Adipose tissue (tissue), 3 donors: ENCODE measurements at places on chromosomes 13 and 19. TPM values are rescaled to one million over a fixed set of nuclear protein-coding genes. Genes with fewer than 3 reads are reported as not detected.

SYNE4 gene
- polyA plus RNA-seq, result 0.22 TPM

ZNF541 gene
- 0.45 TPM for polyA plus RNA-seq

LILRB5 gene
- polyA plus RNA-seq, result 13.5 TPM

PABPC3 gene
- 0.12 TPM for polyA plus RNA-seq

NKG7 gene
- polyA plus RNA-seq, result 10.3 TPM

ADGRE3 gene
- polyA plus RNA-seq, result 0.55 TPM

CD33 gene
- polyA plus RNA-seq, result 1.5 TPM

LRRC4B gene
- 1.6 TPM for polyA plus RNA-seq

RUBCNL gene
- polyA plus RNA-seq, result 3.0 TPM

PLEKHF1 gene
- 9.9 TPM for polyA plus RNA-seq

DNAAF3 gene
- 0.10 TPM for polyA plus RNA-seq

BICRA gene
- polyA plus RNA-seq, result 4.2 TPM

ZNF560 gene
- polyA plus RNA-seq, result not detected

FGF22 gene
- polyA plus RNA-seq, result 0.68 TPM

CEACAM20 gene
- polyA plus RNA-seq, result not detected

KASH5 gene
- not detected for polyA plus RNA-seq

CEACAM5 gene
- 0.56 TPM for polyA plus RNA-seq

GFY gene
- not detected for polyA plus RNA-seq

STK11 gene
- polyA plus RNA-seq, result 39.4 TPM

TMC4 gene
- 44.8 TPM for polyA plus RNA-seq

DUS3L gene
- 44.0 TPM for polyA plus RNA-seq

GGN gene
- polyA plus RNA-seq, result 0.21 TPM

ZNF93 gene
- 5.0 TPM for polyA plus RNA-seq

IFNL1 gene
- polyA plus RNA-seq, result not detected

SH2D3A gene
- polyA plus RNA-seq, result 0.45 TPM

ZSCAN4 gene
- polyA plus RNA-seq, result 0.04 TPM

ZNF738 gene
- 4.6 TPM for polyA plus RNA-seq

TUBA3C gene
- polyA plus RNA-seq, result not detected

EFNA2 gene
- polyA plus RNA-seq, result not detected

SMG9 gene
- polyA plus RNA-seq, result 10.5 TPM

IRGC gene
- not detected for polyA plus RNA-seq

CEACAM4 gene
- 2.7 TPM for polyA plus RNA-seq

ZNF8 gene
- 0.68 TPM for polyA plus RNA-seq

CRLF1 gene
- polyA plus RNA-seq, result 10.1 TPM

PTPRS gene
- polyA plus RNA-seq, result 16.4 TPM

TBXA2R gene
- 3.7 TPM for polyA plus RNA-seq

IL27RA gene
- polyA plus RNA-seq, result 2.7 TPM

NCCRP1 gene
- 2.4 TPM for polyA plus RNA-seq

NCR1 gene
- 0.07 TPM for polyA plus RNA-seq

SWSAP1 gene
- 2.1 TPM for polyA plus RNA-seq

RNF113B gene
- not detected for polyA plus RNA-seq

MEIOSIN gene
- 0.11 TPM for polyA plus RNA-seq

EPSTI1 gene
- polyA plus RNA-seq, result 3.7 TPM

MRPS31 gene
- polyA plus RNA-seq, result 11.3 TPM

CYP2F1 gene
- not detected for polyA plus RNA-seq

UBL3 gene
- 15.6 TPM for polyA plus RNA-seq

GSX1 gene
- not detected for polyA plus RNA-seq

ICAM5 gene
- polyA plus RNA-seq, result 0.22 TPM

LGALS4 gene
- 21.1 TPM for polyA plus RNA-seq

DAND5 gene
- 0.05 TPM for polyA plus RNA-seq

MUC16 gene
- 0.03 TPM for polyA plus RNA-seq

CEACAM19 gene
- polyA plus RNA-seq, result 2.7 TPM

PDX1 gene
- not detected for polyA plus RNA-seq

CABP5 gene
- not detected for polyA plus RNA-seq

ATP5F1D gene
- 219 TPM for polyA plus RNA-seq
